Dorsolateral prefrontal cortex (tissue), 122 donors: ENCODE measurements at places on chromosomes 3 and 15.
A peak's percentile ranks its signal among the peaks of the same experiment; 100 is the strongest.

- DNase-seq: no peak
Measured at GRCh38 chr3:89912031-89912430, 804.6 kb downstream of the EPHA3 start.

- no peak for DNase-seq
Measured at GRCh38 chr15:60790641-60791040, 311.7 kb upstream of the ICE2 start.

DNA sequence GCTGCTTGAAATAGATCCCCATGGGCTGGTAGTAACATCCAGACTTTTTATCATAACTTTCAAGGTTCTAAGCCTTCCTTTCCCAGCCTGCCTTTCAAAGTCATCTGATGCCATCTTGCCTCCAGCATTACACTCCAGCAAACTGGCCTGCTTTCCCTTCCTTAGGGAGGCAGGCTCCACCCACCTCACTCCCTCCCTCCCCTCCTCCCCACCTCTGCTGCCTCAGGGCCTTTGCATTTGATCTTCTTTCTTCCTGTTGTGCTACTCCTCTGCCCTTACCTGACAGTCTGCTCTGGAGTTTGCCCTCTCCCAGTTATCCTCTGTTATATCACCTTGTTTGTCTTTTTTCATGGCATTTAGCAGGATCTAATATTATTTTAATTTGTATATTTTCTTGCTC lies 319.5 kb downstream of the KCNH8 start:
- DNase-seq: no peak

- no peak for DNase-seq
Measured at GRCh38 chr15:38555686-38556334, 8.8 kb downstream of the RASGRP1 start.

GRCh38 chr3:19866751-19867347 lies 67.2 kb downstream of the EFHB start:
- DNase-seq: no peak

DNA sequence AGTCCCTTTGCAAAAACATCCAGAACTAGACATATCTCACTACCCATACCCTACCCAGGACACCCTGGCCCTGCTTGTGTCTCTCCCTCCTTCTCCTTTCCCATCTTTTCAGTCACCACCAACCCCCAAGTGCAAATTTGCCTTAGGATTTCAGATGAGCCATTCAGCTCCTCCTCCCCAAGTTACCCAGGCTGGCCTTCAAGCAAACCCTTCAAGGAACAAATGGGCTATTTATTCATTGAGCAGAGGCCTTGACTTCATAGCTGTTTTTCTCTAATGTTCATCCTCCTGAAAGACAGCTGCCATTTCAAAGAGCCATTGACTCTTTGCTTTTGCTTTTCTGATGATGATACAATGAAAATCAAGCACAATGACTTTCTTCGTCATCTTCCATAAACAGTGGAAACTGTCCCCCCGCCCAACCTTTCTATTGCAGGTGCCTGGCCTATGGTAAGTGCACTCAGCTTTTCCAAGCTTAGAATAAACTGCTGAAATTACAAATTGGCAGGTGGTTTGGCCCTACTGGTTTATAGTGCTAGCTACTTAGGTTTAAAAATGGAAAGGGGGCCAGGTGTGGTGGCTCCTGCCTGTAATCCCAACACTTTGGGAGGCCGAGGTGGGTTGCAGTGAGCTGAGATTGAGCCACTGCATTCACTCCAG lies 26.1 kb upstream of the KLHL6 start:
- DNase-seq: no peak

- no peak for DNase-seq
Measured at GRCh38 chr3:147654827-147655226, 245.7 kb downstream of the ZIC1 start.

DNA sequence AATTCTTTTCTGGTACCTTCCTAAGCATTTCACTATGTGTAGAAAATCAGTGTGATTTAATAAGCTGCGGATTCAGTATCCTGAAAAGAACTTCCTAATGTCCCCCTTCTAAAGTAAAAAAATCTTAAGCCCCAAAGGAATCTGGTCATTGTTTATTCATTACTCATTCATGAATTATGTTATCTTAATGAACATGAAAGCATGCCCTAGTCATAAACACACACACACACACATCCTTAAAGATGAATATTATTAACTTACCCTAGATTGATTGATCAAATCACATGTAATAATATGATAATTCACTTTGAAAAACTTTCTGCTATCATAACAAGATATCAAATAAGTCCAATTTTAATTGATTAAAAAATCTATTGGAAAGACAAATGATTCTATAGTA lies 96.4 kb upstream of the BFSP2 start:
- DNase-seq: no peak

DNA sequence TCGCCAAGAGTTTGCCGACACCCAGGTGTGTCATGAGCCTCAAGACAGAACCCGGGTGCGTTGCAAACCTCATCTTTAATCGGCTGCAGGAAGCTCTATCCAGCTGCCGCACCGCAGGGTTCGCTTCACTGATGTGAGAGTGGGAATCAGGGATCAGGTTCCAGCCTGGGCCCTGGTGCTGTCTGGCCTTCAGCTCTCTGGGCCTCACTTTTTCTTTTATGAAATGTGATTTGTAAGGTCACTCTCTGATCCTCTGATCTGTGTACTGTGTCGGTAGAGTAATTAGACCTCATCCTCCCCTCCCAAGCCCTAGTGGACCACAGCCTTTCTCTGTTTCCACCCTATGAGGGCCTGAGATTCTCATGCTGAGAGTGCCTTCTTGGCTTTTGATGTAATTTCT lies 202.8 kb upstream of the UBE2E1 start:
- no peak for DNase-seq

DNA sequence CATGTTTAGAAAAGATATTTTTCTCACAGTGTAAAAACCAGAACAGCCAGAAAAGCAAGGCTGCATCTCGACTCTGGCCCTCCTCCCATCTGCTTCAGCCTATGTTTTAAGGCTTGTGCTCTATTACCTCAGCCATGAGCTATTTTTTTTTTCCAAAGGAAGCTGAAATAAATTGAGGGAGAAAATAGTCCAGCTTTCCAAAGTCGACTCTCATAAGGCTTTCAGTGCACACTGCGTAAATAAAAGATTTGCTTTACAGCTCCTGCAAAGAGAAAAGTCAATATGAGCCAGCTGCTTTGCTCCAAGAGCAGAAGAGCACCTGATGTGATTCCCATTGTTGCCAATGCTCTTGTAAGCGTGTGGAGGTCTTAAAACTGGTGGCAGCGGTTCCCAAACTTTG lies 26.7 kb downstream of the SCG3 start:
- peak; percentile 57 for DNase-seq

GRCh38 chr15:79831604-79832003 lies 65.2 kb downstream of the MTHFS start:
- no peak for DNase-seq

DNA sequence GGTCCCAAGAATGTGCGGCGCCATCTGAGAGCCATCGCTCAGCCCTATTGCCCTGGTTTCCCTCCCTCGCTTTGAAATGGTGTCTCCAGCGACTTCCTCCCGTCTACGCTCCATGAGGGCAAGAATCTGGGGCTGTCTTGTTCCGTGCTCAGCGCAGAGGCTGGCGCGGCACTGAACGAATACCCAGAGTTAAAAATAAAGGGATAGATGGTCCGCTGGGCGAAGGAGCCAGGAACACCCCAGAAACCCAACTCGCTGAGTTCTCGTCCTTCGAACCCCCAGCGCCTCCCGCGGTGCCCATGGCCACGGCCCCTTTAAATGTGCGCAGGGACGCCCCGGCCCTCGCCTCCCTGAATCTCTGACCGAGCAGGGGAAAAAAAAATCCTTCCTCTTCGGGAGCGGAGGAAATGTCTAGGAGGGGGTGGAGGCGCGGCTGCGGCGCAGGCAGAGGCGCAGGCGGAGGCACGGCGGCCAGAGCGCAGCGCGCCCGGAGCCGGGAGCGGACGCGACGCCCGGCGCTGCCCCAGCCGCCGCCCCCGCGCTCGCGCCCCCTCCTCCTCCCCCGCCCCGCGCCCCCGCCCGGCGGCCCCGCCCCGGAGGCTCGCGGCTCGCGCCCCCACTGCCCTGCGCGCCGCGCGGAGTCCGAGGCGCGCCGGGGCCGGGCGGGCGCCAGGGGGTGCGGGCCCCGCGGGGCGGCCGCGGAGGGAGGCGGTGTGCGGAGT lies 8.5 kb upstream of the FGD5 start:
- peak; percentile 21 for DNase-seq

GRCh38 chr3:81426826-81427577 lies 334.4 kb downstream of the GBE1 start:
- DNase-seq: no peak

GRCh38 chr3:111932946-111933345 lies 45.9 kb upstream of the ABHD10 start:
- DNase-seq: no peak

- no peak for DNase-seq
Measured at GRCh38 chr15:74128785-74129585, 1.4 kb upstream of the ISLR2 start.

DNA sequence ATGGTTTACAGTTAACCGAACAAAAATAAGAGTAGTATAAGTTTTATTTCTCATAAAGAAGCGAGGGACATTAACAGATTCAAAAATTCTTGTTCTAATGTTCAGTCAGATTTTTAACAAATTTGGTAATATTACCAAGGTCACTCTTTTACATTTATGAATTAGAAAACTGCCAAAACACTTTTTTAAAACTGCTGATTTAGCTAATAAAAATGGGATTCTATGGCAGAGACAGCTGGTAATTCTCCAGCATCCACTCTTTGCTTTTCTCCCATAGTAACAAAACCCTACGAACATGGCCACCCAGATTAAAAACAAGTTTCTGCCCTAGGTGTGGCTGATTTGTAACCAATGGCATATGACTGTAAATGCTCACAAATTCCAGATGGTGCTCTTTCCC lies 71.2 kb downstream of the GPR160 start:
- DNase-seq: no peak

DNA sequence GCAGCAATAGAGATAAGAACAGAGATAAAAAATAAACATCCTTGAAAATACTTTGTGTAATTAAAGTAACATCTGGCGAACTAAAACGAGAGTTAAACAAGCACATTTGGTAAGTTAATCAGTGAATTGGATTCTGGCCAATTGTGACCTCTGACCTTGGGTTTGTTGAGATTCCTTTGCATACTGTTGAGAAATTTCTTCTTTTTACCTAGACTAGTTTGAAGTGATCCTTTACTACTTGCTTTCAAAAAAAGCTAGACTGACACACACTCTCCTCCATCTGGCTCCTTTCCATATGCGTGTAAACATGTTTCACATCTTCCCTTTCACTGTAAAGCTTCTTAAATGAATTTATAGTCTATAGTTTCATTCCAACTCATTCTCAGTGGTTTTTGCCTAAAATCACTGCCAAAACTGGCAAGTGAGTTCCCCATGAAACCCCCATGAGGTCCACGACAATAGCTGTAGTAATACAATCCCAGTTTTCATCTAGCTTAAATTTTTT lies 17.3 kb upstream of the GBE1 start:
- no peak for DNase-seq

DNA sequence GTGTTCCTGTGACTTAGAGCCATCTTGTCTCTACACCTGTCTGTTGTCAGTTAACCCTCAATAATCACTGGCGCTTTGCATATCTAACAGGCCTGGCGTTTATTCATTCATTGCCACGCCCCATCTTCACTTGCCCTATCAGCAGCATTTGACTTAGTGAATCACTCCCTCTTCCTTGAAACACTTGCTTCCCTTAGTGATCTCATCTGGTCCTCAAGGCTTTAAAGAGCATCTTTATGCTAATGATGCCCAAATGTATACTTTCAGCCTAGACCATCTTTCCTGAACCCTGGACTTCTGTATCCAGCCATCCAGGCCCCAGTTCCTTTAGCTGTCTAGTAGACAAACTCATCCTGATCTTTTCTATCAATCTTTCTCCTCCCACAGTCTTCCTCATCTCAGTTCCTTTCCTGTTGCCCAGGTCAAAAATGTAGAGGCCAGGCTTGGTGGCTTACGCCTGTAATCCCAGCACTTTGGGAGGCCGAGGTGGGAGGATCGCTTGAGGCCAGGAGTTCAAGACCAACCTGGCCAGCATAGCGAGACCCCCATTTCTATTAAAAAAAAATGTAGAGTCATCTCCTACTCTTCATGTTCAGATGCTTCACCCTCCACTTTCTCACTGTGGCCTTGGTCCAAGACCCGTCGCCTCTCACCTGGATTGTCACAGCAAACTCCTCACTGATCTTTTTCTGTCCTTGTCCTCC lies 1.4 kb upstream of the IGDCC4 start:
- DNase-seq: no peak

GRCh38 chr15:53627279-53627678 lies 132.2 kb downstream of the WDR72 start:
- no peak for DNase-seq

DNA sequence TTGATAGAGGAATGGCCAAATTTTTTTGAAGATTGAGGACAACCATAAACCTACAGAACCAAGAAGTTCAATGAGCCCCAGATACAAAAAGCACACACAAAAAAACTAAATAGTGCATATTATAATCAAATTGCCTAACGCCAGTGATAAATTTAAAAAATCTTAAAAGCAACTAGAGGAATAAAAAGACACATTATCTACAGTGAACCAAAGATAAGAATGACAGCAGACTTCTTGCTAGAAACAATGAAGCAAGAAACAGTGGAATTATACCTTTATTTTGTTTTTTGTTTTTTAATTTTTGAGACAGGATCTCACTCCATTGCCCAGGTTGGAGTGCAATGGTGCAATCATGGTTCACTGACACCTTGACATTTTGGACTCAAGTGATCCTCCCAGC lies 9.9 kb upstream of the SAMD7 start:
- DNase-seq: no peak

- DNase-seq: no peak
Measured at GRCh38 chr3:15522016-15522415, 510 bp upstream of the COLQ start.

DNA sequence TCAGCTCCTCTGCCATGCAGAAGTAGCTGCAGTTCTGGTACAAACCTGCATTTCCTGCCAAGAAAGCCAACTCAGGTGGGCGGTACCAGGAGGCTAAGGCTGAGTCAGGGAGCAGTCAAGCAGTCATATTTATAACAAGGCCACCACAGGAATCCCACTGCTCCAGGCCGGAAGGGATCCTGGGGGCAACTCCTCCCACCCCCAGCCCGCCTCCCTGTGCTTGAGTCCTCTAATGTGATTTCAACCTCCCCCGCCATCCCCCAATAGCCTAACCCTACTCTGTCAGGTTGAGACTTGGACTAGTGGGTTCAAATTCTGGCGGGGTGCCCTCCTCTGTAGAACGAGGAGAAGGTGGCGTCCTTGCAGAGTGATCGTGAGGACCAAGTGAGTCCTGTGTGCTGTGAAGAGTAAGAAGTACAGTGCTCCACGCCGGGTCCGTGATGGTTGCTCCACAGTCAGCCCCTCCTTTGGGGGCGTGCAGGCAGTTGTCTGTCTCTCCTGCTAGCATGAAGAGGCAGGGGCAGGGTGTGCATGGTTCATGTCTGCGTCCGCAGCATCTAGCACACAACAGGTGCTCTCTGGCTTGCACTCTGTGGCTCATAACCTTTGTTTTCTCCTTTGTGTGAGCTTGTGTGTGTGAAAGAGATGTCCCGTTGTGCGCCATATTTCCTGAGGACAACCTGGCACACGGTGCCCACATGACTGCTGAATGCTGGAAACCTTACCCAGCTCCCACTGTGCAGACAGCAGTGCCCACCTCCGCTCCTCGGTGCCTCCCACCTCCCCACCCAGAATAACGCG lies 78.3 kb downstream of the SMAD6 start:
- DNase-seq: peak; percentile 35
